ENCODE measurements at places on chromosomes 5 and 9.

- no peak for DNase-seq
Observed at GRCh38 chr9:77022783-77023440, 3.5 kb downstream of the FOXB2 start.

DNA sequence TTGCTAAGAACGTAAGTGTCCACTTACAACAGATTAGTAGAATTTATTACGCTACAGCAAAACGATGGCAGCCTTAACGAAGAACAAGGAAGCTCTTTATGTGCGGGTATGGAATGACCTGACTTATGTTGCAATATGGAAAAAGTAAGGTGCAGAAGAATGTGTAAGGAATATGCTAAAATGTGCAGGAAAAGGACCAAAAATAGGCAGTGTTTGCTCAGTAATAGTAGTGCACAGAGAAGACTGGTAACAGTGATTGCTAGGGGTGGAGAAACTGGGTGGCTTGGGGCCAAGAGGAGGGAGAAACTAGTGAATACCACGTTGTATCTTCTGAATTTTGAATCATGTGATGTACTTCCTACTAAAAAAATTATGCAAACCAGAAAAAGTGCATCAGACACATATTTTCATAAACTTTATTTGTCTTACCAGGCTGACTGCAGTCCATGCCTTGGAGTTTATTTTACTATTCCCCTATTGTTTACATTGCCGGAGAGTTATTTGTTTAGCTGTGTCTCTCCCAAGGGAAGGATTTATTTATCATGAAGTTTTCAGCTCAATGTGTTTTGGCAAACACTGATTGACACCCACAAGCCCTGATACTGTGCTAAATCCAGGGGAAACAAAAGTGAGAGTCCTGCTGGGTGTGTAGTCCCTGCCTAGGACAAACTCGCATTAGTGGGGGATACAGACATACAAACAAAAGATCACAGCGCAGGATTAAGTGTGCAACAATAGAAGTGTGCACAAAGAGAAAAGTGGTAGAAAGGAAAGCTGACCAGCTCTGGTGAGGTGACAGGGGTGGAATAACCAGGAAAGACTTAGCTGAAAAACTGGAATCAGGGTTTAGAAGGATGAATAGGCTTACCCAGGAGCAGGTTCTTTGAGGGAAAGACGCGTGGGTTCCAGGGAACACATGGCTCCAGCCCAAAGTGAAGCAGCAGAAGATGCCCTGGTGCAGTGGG, 34.0 kb upstream of the ZNF484 start:
- DNase-seq: no peak

DNA sequence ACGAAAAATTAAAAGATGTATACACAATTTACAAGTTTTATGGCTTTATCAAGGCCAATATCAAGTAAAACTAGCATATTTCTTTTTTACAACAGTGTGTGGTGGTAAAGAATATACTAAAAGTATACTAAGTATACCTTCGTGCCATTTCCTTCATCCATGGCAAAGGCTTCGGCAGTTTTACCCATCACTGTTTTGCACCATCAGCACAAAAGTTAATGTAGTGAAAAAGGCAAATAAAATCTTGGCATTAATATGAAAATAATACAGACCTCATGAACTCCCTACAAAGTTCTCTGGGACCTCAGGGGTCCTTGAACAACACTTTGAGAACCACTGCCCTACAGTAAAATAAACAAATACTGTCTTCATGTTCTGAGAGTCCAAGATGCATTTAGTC, 312.3 kb upstream of the NREP start:
- DNase-seq: no peak

DNA sequence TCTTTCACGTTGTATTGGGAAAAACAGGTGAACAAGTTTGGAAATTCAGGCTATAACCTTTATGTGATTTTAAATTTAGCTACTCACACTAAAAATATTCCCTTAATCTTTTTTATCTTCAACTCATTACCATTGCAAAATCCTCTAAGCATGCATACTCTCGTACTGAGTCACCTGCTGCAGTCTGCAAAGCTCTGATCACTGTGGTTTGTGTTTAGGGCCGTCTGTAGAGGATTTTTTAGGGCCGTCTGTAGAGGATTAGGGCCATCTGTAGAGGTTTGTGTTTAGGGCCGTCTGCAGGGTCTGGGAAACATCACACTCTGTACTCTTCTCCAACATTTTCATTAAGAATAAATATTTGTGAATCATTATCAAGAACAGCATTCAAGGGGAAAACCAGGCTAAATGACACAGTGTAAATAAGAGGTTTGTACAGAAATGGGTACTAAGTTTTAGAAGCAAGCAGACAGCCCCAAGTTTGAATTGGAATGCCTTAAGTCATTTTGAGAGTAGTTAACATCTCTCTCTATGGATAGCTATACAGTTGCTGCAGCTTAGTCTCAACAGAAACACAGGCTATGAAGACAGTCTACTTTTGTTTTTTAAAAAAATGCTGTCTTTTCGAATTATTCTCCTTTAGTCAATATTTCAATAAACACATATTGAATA, 155.0 kb upstream of the TSLP start:
- no peak for DNase-seq

GRCh38 chr5:122009436-122009835, 47.7 kb downstream of the SRFBP1 start:
- DNase-seq: no peak

DNA sequence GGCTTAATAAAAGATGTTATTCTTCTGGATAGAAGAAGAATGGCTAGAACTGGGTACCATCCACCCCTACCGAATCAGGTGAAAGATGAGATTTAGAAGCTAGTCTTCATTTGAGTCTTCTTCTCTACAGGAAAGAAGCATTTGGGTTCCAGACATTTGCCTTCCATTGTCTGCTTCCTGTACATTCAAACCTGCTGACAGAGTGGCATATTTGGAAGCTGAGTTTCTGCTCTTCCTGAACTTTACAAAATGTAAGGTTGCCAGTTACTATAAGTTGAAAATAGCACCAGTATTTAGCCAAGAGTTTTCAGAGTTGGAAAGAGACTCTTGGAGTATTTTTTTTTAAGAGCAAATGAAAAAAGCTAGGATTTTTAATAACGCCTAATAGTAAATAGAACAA, 525.4 kb upstream of the TLE4 start:
- no peak for DNase-seq

DNA sequence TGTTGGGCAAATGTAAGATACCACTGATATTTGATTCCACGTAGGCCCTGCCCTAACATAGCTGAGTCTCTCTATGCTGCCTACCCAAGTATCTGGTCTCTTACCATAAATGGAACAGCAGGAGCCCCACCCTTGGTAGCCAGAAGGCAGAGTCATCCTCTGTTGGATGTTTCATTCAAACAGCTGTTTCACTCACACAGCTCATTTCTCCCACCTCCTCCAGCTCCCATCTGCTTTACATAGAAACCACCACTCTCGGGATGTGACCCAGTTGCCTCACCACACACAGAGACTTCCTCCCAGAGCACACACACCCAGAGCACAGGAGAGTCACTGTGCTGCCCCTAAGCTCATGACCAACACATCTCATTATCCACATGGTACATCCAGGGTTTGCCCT, 165.3 kb downstream of the TMEM167A start:
- no peak for DNase-seq

DNA sequence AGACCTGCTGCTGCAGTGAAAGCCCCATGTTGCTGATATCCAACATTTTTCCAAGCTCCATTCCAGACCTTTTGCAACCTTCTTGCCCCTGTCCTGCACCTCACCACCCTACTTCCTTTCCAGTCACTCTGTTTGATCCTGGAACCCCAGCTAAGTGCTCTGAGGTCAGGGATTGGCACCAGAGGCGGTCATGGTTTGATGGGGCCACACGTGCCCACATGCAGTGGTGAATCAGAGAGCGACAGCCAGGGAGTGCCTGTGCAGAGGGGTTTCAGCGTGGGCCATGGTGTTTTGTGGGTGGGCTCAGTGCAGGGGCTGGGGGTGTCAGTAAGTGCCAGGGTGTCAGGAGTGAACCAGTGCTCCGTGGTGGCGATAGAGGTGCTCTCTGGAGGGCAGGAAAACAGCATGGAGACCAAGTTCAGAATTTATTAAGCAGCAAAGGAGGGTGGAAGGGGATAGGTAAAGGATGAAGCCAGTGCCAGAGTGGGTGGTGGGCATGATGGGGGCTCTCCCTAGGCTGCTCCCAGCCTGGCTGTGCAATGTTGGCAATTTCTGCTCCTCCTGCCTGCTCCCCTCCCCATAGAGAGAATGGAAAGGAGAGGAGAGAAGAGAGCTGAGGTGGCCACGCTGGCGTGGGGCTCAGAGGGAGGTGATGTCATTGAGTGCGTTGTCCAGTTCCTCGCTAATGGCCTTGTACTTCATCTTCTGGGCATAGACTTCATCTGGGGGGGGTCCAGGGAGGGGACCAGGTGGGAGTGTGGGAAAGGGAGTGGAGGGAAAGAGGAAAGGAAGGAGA, 7.0 kb downstream of the TPM2 start:
- DNase-seq: no peak

DNA sequence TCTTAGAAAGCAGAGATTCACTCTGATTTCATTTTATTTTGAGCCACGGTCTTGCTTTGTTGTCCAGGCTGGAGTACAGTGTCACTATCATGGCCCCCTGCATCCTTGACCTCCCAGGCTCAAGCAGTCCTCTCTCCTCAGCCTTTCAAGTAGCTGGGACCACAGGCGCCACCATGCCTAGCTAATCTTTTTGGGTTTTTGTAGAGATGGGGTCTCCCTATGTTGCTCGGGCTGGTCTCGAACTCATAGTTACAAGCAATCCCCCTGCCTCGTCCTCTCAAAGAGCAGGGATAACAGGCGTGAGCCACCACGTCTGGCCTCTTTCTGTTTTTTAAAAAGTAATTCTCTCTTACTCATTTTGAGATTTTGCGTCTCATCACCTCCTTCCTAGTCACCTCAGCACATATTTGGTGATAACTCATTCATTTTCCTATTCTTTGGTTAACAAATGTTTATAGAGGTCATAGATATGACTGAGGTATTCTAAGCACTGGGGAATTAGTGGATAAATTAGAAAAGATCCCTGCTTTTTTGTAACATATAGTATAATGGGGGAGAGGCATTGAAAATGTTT, 10.8 kb upstream of the DCP2 start:
- no peak for DNase-seq

- no peak for DNase-seq
Observed at GRCh38 chr5:11030671-11031070, 269.6 kb upstream of the DAP start.
